ENCODE measurements at places on chromosomes 6 and 20.
A peak's percentile ranks its signal among the peaks of the same experiment; 100 is the strongest.

DNA sequence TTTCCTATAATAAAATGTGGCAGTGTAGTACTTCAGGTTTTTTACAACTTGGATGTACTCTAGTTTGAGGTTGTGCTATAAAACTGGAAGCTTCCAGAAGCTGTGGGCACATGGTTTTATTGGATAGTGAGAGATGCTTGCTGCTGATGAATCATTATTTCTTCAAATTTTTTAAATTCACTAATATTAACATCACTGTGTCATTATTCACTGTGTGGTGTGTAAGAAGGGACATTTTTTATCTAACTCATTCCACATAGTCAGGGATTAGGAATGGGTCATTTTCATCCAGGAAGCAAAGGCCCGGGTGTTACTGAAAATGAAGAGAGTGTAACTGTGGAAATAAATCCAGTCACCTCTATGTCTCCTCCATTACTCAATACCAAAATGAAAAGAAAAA is 421.0 kb downstream of the TENT5A start:
- H3K36me3 ChIP-seq: no peaks in the 10 kb centered on the region
- no peak overlapping the region for H3K4me3 ChIP-seq
- DNase-seq: no peak
- H3K27me3 ChIP-seq: no peaks in the 10 kb centered on the region

- no peaks in the 10 kb centered on the region for H3K36me3 ChIP-seq
- H3K27ac ChIP-seq: no peak overlapping the region
- DNase-seq: no peak
- H3K27me3 ChIP-seq: no peaks in the 10 kb centered on the region
- no peak overlapping the region for H3K4me3 ChIP-seq
- H3K4me1 ChIP-seq: no peaks in the 10 kb centered on the region
Observed at GRCh38 chr6:109521080-109521479, 38.1 kb upstream of the ZBTB24 start.

- no peak overlapping the region for H3K4me3 ChIP-seq
- no peaks in the 10 kb centered on the region for H3K4me1 ChIP-seq
- DNase-seq: no peak
- H3K27me3 ChIP-seq: no peaks in the 10 kb centered on the region
Observed at GRCh38 chr6:29216528-29216927, 45.8 kb downstream of the OR2J2 start.

DNA sequence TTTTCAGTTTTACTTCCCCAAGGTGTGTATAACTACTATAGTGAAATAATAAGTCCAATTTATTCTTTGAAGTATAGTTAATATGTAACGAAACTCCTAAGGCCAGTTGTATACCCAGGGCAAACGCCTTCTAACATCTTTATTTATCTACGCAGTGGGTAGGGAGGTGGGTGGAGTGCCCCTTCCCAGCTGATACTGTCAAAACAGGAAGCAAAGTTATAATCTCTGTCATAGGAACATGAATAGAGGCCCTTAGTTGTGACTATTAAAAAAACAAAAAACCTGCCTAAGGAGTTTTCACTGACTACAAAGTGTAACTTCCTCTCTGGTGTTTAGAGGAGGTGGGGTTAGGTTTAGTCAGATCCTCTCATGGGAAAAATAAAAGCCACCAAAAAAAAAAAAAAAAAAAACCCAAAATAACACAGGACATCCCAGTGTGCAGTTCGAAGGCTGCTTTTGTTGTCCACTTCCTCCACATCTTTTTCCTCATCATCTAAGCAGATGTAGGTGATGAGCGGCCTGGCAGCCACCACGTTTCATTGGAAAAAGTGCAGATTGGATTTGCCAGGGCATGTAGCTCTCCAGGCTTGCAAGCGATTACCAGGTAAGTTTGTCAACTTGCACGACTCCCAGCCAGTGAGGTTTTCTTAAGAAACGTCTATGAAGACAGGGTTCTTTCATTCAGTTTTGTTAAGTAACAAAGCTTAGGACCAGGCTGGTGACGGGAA is 58.7 kb downstream of the UTRN start:
- H3K27ac ChIP-seq: peak overlapping the region; percentile 63
- H3K4me3 ChIP-seq: peak overlapping the region; percentile 25
- no peaks in the 10 kb centered on the region for H3K36me3 ChIP-seq
- DNase-seq: no peak
- H3K27me3 ChIP-seq: no peaks in the 10 kb centered on the region

GRCh38 chr6:119259027-119259426 is 90.5 kb downstream of the MAN1A1 start:
- H3K27me3 ChIP-seq: no peaks in the 10 kb centered on the region

DNA sequence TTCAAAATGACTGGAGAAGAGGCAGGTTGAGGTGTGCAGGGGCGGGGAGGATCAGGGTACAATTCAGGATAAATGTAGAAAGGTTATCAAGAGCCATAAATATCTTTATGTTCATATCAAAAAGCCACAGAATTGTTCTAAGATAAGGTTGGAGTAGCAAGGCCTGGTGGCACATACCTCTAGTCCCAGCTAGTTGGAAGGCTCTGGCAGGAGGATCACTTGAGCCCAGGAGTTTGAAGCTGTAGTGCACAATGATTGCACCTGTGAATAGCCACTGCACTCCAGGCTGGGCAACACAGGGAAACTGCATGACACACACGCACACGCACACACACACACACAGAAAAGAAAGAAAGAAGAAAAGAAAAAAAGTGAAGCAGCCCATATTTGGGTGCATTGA is 194.8 kb downstream of the GRIK2 start:
- H3K27me3 ChIP-seq: no peaks in the 10 kb centered on the region
- DNase-seq: no peak
- no peaks in the 10 kb centered on the region for H3K4me1 ChIP-seq
- no peaks in the 10 kb centered on the region for H3K36me3 ChIP-seq
- no peak overlapping the region for H3K4me3 ChIP-seq
- no peak overlapping the region for H3K27ac ChIP-seq

DNA sequence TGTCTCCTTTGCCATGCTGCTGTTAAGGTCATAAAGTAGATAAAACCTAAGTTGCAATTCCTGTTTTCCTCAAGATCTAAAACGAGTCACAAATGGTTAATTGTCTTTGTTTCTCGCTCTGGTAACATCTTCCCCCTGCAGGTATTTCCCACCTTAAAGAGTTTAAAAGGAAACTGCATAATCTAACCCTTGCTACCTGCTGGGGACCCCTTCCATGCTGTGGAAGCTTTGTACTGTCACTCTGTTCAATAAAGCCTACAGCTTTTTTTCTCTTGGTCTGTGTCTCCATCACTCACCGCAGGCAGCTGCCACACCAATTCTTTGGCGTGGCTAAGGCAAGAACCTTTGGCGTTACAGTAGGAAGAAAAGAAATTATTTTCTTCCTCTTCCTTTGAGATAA is 117.7 kb upstream of the GJE1 start:
- H3K4me3 ChIP-seq: no peak overlapping the region
- H3K36me3 ChIP-seq: no peaks in the 10 kb centered on the region
- DNase-seq: no peak
- no peak overlapping the region for H3K27ac ChIP-seq
- H3K27me3 ChIP-seq: no peaks in the 10 kb centered on the region

GRCh38 chr6:133967347-133967746 is 14.3 kb downstream of the TBPL1 start:
- no peaks in the 10 kb centered on the region for H3K36me3 ChIP-seq
- H3K4me3 ChIP-seq: no peak overlapping the region
- H3K27ac ChIP-seq: no peak overlapping the region

DNA sequence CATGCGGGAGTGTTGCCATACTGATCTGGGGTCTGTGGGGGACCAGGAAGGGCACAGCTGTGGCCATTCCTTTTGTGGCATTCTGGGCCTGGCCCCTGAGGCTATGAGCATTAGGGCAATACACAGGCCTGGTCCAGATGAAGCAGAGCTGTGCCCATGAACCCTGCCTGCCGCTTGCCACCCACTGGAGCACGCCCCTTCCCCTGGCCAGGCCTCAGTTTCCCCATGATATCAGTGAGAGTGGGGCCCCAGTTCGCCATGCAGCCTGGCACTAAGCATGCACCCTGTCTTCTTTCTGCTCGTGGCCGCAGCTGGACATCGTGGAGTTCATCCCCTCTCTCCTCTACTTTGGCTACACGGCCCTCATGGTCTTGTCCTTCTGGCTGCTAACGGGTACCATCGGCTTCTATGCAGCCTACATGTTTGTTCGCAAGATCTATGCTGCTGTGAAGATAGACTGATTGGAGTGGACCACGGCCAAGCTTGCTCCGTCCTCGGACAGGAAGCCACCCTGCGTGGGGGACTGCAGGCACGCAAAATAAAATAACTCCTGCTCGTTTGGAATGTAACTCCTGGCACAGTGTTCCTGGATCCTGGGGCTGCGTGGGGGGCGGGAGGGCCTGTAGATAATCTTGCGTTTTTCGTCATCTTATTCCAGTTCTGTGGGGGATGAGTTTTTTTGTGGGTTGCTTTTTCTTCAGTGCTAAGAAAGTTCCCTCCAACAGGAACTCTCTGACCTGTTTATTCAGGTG is 42.4 kb downstream of the PLAGL2 start:
- peaks cover 57% of the 10 kb centered on the region for H3K36me3 ChIP-seq
- no peak overlapping the region for H3K4me3 ChIP-seq
- no peak overlapping the region for H3K27ac ChIP-seq
- H3K27me3 ChIP-seq: no peaks in the 10 kb centered on the region
- DNase-seq: peak; percentile 46

DNA sequence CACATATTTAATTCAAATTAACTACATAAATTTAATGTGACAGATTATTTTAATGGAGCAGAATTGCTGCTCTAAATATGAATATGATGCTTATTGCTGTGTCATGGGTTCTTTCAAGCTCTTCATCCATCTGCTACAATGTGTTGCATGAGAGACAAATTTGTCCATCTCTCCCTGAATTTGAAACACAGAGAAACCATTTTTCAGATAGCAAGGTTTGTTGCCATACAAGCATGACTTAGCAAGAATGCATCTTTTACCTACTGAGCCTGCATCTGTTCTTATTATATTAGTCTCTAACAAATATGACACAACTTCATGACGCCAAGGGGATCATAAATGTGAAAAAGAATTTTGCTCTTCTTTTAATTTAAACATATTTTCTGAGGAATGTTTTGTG is 8.0 kb upstream of the UTRN start:
- H3K4me1 ChIP-seq: no peaks in the 10 kb centered on the region
- no peaks in the 10 kb centered on the region for H3K36me3 ChIP-seq
- no peak for DNase-seq
- no peaks in the 10 kb centered on the region for H3K27me3 ChIP-seq

DNA sequence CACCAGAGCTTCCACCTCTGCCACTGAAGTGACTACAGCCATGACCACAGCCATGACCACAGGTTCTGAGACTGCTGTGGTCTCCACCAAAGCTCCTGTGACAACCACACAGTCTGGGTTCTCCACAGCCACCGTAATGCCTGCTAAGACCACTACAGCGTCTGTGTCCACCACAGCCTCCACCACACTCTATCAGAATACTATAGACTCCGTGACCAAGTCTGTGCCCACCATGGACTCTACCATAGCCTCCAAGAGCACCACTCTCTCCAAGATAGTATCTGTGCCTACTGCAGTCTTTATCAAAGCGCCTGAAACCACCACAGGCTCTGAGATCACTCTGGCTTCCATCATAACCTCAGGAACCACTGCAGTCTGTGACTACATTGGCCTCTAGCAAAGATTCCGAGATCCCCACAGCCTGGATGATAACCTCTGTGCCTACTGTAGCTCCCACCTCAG is 18.3 kb upstream of the MUC21 start:
- no peaks in the 10 kb centered on the region for H3K36me3 ChIP-seq
- no peak overlapping the region for H3K4me3 ChIP-seq
- H3K27ac ChIP-seq: no peak overlapping the region
- no peak for DNase-seq

- H3K36me3 ChIP-seq: no peaks in the 10 kb centered on the region
- H3K4me3 ChIP-seq: no peak overlapping the region
- DNase-seq: no peak
- H3K27me3 ChIP-seq: no peaks in the 10 kb centered on the region
Observed at GRCh38 chr6:2857185-2857579, 15.5 kb upstream of the SERPINB1 start.

DNA sequence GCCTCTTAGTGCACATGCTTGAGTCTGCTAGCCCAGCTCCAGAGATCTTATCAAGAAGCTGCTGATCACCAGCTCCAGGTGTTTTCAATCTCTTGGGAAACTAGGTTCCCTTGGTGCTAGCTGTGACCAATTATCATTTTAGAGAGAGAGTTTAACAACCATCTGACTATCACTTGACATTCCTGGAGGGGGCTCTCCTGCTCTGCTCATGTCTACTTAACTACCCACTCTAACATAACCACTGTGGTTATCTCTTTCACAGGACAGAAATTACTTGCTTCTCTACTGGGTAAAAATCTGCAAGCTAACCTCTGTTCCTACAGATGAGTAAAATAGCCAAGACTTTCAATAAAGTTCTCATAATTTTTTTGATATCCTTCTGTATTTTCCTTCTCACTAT is 823.4 kb upstream of the GJE1 start:
- no peaks in the 10 kb centered on the region for H3K27me3 ChIP-seq
- no peak for DNase-seq
- no peak overlapping the region for H3K4me3 ChIP-seq
- H3K4me1 ChIP-seq: no peaks in the 10 kb centered on the region

DNA sequence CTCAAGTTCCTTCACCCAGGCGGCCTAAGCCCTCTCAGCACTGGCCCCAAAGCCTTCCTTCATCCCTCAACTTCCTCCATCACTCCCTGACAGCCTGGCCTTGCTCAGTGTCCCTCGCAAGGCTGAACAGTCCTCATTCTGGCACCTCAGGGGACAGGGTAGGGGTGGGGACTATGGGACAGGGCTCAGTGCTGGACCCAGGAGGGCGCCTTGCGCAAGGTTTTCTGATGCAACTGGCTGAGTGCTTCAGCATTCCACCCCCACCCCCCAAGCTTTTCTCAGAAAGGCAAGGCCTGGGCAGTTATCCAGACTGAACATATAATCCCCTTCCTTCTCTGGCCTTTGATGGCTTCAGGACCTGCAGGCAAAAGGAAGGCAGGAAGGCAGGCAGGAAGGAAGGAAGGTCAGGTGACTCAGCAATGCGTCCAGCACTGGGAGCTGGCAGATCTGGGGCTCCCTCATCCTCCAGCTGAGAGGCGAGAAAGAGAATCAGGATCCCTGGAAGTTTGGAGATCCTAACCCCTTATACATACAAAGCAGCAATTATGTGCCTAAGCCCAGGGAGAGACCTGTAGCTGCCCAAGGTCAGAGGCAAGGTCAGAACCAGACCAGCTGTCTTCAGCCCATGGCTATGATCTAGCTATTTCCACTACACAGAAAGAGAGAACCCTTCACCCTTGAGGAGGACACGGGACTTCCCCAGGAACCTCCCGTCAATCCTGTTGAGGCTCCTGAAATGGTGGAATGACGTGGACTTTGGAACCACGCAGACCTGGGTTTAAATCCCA is 8.6 kb upstream of the TRIB3 start:
- H3K4me3 ChIP-seq: no peak overlapping the region
- DNase-seq: peak; percentile 93
- peak overlapping the region; percentile 76 for H3K27ac ChIP-seq
- no peaks in the 10 kb centered on the region for H3K36me3 ChIP-seq
- no peaks in the 10 kb centered on the region for H3K27me3 ChIP-seq

- no peak overlapping the region for H3K4me3 ChIP-seq
- no peaks in the 10 kb centered on the region for H3K36me3 ChIP-seq
- H3K27me3 ChIP-seq: peaks cover 43% of the 10 kb centered on the region
Observed at GRCh38 chr20:63309261-63310071, 16.5 kb downstream of the COL20A1 start.
